Dermis microvascular lymphatic vessel endothelial cell (primary cell): ENCODE measurements at places on chromosomes 5 and 9.

DNA sequence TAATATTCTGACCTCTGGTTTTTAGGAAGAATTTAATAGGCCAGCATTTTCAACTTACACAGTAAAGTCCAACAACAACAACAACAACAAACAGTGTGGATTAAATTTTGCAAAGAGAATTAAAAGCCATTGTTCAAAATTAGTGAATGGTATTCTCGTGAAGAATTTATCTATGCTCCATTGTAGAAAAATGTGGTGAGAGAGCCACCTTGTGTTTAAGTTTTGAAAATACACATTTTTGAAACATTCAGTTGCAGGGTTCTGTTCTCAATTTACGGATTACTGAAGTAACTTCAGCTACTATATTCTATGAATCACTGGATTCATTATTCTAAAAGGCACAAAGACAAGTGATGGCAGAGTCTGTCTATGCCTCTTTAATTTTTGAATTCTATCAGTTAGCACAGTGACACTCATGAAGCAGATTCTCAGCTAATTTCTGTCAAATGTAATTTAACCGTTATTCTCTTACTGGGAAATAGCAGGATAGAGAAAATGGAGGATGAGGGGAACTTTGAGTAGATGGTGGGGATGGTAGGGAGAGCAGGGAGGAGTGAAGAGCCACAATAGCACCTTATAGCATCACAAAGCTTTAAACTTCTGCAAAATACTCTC is 11.0 kb downstream of the CCDC152 start:
- peak; percentile 35 for DNase-seq

GRCh38 chr9:99368341-99369326 is 146.6 kb downstream of the SEC61B start:
- DNase-seq = peak; percentile 45

GRCh38 chr5:6744841-6745705 is 31.8 kb downstream of the TENT4A start:
- no peak for DNase-seq

GRCh38 chr5:55146080-55146479 is 13.9 kb upstream of the GPX8 start:
- no peak for DNase-seq

- peak; percentile 62 for DNase-seq
Observed at GRCh38 chr9:109251080-109251775, 69.6 kb downstream of the EPB41L4B start.

DNA sequence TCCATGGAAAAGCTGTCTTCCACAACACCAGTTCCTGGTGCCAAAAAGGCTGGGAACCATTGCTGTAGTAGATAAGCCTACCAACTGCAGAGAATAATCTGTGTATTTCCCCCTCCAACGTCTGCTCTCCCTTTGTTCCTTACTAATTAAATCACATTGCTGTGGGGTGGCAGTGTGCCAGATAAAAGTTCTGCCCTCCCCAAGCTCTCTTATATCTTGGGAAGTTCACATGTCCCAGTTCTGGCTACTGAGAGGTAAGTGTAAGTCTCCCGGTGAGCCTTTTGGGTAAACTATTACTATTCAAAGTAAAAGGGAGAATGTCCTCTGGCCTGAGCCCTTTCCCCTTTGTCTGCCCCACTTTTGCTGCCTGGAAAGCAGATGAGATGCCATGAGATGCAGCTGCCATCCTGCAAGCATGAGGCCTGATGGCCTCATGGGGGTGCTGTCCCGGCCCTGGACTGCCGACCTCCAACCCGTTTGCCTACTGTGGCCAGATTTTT is 14.7 kb downstream of the ENC1 start:
- DNase-seq = peak; percentile 47

- no peak for DNase-seq
Observed at GRCh38 chr5:167967494-167968177, 323.8 kb upstream of the WWC1 start.

- DNase-seq = no peak
Observed at GRCh38 chr9:34267660-34268059, 61.4 kb downstream of the KIF24 start.

DNA sequence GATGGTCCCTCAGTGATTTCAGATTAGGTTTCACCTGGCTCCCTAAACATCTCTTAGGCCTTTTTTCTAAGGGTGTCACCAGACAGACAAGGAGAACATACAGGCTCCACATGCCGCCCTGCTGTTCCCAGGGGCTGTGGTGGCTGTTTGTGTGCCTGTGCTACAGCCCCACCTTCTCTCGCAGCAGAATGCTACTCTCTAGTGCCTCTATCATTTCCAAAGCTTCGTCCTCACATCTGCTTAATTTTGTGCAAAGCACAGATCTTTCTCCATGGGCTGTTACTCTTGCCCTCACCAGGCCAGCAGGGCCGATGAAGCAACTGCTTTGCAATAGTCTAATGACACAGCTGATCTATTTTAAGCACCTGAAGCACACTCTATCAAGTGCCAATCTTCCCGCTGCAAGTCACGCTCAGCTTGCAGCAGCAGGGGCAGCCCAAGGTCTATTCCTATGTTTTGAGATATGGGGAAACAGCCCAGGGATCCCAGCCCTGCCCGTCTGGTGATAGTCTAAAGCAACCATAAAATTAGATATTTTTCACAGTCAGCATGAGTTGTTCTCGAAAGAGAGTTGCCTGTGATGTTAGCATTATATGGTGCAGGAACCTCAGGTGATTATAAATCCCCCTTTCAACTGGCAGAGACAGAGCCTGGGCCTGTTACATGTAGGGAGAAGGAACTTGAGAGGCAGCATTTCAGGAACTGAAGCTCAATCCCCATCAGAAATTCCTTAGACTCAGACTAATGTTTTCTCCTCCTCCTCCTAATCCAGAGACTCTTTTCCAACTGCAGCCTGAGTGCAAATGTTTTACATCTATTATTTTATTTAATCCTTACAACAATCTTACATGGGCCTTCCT is 12.7 kb downstream of the ABLIM3 start:
- no peak for DNase-seq

DNA sequence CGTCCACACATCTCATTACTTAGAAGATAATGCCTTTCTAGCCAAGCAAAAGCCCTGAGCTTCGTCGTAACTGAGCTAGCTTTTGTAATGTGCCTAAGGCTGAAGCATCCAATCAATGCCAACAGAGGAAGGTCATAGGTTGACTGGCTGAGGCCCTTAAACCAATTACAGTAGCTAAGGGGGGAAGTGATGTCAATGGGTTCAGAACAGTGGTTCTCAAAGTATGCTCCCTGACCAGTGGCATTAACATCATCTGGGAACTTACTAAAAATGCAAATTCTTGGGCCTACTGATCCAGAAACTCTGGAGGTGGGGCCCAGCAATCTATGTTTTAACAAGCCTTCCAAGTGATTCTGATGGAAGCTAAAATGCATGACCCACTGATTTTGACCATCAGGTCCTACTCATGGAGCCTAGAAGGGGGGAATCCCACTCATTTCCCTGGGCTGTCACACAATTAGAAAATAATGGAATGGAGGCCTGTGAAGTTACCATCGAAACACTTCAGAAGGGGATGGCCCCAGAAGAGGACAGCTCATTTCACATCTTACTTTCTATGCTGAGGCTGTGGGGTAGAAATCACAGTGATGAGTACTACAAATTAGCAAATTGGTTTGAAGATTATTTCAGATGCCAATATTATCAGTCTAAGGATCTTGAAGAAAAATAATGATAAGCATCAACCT is 4.8 kb upstream of the VLDLR start:
- no peak for DNase-seq

DNA sequence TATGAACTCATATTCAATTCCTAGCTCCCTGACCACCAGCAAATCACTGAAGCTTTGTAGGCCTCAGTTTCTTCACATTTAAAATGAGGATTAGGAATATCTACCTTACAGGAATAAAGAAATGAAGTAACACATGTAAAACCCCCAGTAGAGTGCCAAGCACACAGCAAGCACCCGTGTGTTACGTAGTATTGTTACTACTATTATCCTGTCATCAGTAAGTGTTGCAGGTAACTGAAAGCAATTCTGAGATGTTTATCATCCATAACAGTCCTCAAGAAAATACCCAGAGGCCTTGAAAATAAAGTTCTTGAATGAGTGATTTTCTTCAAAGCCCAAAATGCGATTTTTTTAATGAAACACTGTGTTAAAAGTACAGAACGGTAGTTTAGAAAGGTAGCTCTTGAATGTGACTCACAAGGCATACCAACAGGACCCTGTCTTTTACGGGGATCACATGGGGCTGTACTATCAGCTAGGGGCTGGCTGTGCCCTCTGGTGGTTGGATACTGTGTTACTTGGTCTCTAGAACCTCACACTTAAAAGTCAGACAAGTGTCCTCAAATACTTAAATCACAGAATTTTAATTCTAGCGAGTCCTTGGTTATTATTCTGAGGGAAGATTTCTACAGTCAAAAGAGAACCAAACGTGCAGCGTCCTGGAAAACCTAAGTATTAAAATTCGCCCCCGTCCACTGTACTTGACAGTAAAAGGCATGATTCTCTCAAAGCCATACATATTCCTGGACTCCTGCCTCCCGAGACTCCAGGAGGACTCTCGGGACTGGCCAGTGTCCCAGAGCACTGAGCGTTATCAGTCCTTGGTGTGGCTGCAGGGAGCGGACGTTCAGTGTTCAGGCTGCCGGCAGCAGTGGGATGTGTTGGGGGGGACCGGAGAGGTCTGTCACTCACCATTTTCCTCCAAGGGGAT is 725 bp downstream of the NDUFB6 start:
- peak; percentile 77 for DNase-seq

DNA sequence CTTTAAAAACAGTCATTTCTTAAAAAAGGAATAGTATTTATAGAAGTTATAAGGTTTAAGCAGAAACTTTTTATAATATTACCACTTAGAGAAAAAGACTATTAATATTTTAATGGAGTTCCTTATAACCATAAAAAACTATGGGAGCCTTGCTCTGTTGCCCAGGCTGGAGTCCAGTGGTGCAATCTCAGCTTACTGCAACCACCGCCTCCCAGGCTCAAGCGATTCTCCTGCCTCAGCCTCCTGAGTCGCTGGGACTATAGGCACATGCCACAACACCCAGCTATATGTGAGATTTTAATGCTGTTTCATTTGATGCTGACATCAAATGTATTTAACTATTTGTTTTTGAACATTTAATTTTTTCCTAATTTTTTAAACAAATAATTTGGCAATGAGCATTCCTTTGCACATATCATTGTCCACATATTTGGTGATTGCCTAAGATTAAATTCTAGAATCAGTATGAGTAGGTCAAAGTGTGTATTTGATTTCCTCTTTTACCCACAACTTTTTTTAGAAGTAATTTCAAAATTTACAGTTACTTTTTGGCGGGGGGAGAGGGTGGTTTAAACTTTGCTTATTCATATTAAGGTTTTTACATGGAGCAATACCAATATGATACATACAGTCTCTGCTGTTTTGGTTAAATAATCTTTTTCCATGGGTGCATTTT is 235.5 kb downstream of the ARHGEF28 start:
- DNase-seq = no peak

- DNase-seq = no peak
Observed at GRCh38 chr9:83637389-83637788, 14.4 kb downstream of the IDNK start.
